ENCODE measurements at places on chromosomes 12 and 14.

DNA sequence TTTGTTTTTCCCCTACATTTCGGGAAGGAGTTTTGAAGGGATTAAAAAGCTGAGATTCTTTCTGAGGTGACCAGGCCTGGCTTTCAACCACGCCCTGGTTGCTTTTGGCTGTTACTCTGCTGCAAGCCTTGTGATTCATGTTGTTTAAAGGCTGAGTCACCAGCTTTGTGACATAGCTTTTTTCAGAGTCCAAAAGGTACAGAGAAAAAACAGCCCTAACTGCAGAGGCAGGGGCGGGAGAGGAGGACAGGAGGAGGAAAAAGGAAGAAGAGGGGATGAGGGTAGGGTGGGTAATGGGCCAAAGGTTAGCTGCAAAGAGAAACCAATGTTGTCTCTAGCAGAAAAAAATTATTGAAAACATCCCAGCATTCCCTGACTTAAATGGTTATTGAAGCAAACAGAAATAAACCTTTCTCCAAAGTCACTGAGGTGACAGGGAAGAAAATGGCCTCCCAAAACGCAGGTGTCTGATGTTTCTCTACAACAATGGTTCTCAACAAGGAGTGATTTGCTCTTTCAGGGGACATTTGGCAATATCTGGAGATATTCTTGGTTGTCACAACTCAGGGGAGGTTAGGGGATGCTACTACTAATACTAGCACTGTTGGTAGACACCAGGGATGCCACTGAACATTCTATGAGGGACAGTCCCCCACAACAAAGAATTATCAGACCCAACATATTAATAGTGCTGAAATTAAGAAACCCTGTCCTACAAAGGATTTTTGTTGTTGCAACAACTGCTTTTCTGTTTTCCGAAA is 2.1 kb upstream of the UBC start:
- no peak for DNase-seq

DNA sequence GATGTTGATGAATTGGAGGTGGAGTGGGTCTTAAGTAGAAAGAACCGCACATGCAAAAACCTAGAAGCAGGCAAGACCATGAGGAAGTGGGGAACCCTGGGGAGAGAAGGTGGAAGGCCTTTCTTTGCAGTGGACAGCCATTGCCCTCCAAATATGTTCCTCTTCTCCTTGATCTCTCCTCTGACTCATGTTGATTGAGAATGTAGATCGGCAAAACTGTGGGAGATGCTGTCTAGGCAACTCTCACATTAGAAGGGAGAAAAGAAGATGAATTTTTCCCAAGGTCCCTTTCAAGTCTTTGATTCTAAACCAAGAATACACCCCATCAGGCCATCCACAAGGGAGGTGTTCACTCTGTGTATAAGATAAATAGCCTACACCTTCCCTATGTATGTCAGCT is 257.5 kb downstream of the MSRB3 start:
- no peak for DNase-seq

GRCh38 chr12:5984873-5985272 is 39.8 kb upstream of the ANO2 start:
- no peak for DNase-seq

GRCh38 chr14:102665621-102666020 is 73.2 kb downstream of the RCOR1 start:
- no peak for DNase-seq

- no peak for DNase-seq
Measured at GRCh38 chr14:81632157-81632556, 98.5 kb upstream of the SEL1L start.

GRCh38 chr14:55427439-55427838 is 13.0 kb downstream of the TBPL2 start:
- DNase-seq, result no peak

- no peak for DNase-seq
Measured at GRCh38 chr14:88029500-88029899, 24.6 kb downstream of the GPR65 start.

GRCh38 chr12:108806346-108806745 is 51.0 kb downstream of the SSH1 start:
- DNase-seq, result no peak

DNA sequence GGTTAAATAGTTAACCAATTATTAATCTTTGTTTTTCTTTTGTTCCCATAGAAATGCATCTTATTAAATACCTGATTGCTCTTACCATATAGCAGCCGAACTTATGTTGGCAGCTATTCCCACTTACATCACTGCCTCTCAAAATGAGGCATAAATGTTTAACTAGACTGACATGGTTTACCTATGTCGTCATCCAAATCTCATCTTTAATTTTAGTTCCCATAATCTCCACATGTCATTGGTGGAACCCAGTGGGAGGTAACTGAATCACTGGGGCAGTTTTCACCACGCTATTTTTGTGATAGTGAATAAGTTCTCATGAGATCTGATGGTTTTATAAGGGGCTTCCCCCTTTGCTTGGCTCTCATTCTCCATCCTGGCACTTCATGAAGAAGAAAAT is 499.2 kb upstream of the ATP2B1 start:
- no peak for DNase-seq

GRCh38 chr14:104044016-104044415 is 41.5 kb upstream of the ASPG start:
- no peak for DNase-seq

DNA sequence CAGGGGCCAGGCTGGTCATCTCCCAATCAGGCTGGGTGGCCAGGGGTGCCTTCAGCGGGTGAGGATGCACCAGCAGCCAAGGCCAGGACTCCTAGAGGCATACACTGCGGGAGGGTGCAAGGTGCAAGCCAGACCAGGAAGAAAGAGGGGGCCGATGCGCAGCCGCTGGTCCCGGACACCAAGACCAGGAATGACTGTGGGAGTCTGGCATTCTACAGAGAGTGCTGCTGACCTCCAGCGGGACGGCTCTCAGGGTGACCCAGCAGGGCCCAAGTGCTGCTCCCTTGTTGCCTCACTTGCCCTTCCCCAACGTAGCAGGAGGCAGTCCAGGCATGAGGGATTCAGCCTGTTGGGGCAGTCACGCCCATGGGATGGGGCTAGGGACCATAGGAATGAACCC is 35.8 kb downstream of the DEGS2 start:
- no peak for DNase-seq

GRCh38 chr12:122276242-122276641 is 9.9 kb upstream of the VPS33A start:
- no peak for DNase-seq

DNA sequence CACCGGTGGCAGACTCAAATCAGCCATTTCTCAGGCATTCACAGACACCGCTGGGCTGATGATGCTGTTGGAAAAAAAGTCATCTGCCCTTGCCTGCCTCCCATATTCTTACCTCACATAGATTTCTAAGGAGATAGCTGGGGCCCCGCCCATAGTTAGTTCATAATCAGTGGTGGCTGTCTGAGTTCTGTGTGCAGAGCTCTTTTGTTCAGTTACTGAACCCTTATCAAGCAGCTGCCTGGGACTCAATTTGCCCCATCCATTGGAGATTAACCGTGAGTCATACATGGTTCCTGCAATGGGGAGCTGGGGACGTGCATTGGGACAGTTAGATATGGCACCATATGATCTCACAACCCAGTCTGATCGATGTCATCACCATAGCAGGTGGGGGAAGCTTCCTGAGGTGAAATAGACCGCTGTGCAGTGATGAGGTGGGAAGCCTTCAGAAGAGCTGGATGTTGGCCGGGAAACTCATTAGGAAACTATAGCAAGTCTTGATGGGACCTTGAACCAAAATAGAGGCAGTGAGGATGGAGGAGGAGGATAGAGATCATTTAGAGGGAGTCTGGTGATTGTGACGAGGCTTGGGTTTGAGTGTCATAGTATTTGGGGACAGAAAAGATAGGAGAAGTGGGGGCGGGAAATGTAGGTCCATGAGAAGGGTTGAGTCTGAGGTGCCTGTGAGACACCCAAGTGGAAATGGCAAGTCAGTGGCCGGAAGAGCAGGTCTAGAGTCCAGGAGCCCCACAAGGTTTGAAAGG is 147.8 kb downstream of the GCH1 start:
- DNase-seq, result no peak

GRCh38 chr12:20044351-20044750 is 324.0 kb upstream of the PDE3A start:
- no peak for DNase-seq

DNA sequence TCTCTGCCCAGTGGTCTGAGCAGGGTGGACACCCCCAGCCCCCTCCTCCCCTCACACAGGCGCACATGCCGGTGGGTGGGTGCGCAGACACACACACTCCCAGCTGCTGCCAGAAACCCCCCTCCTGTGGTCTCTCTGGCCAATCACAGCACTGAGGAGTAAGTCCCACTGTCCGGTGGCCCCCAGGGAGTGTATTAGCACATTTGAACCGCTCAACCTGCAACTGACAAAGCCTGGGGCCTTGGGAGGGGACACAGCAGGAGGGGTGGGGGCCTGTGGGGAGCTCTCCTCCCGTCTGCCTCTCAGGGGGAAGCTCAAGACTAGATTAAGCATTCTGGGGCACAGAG is 11.7 kb downstream of the FIGNL2 start:
- no peak for DNase-seq

GRCh38 chr14:70652871-70653270 is 11.2 kb downstream of the TTC9 start:
- DNase-seq, result no peak

DNA sequence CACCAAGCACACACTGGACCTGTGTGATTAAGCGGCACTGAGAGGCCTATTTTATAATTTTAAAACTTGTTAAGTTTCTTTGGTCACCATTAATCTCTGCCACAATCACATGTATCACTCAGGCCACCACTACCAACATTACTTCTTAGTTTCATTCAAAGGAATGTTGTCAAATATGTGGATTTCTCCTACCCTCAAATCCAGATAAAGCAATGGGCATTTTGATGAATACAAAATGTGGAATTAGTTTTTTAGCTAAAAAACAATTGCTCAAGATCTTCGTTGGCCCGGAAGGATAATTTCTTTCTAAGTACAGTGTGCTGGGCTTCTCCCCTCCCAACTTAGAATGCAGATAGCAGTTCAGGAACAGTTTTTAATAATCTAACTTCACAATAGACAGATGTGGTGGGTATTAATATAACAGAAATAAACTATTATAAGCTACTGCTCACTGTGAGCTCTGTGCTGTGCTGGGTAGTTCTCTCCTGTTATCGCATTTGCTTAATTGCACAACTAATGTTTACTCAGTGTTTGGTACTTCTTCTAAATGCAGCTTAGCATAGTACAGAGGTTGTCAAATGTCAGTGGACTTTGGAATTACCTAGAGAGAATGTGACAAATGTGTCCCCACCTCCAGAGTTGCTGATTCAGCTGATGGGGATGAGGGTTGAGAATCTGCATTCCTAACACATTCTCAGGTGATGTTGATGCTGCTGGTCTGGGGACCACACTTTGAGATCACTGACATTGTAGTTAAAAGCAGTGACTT is 266.7 kb upstream of the AMIGO2 start:
- no peak for DNase-seq

DNA sequence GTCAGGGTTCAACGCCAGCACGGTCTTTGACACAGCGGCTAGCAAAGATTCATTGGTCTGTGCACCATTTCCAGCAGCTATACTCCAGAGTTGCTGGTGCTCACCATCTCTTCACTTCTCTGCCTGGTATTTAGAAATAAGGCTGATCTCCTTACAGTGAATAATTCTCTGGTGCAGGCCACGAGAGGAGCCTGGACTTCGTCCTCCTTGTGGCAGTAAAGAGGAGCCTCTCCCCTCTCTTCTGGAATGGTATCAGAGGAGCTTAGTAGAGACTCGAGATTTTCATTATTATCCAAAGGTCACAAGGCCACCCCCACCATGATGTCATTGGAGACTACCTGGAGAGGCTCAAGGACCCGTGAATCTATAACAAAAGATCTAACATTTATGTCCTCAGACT is 30.8 kb upstream of the BCL2L14 start:
- DNase-seq, result no peak

- no peak for DNase-seq
Measured at GRCh38 chr14:96754845-96755184, 42.4 kb upstream of the VRK1 start.

- DNase-seq, result no peak
Measured at GRCh38 chr12:6771509-6772330, 600 bp upstream of the LAG3 start.

DNA sequence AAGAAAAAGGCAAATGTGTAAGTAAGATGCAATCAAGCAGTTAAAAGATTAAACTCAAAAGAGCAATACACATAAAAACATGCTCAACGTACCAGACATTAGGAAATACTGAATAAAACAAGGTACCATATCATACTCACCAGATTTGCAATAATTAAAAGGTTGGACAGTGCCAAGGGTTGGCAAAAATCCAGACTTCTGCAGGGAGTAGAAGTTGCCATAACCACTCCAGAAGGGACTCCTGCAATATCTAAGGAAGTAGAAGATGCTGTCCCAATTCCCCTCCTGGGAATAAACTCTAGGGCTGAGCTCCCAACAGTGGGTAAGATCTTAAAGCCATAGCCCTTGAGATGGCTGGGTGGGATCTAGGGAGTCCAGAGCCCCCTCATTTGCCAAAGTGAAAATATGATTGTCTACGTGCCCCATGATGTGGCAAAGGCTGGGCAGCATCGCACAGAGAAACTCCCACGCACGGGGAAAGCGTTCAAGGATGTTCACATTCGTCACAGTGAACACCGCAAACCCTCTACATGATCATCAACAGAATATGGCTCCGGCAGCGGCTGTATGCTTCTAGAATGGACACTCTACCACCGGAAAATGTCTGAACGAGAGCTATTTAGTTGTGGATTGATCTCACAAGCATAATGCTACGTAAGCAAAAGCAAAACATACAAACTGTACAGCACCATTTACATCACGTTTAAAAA is 12.3 kb downstream of the KCTD10 start:
- DNase-seq, result no peak

- no peak for DNase-seq
Measured at GRCh38 chr12:19085090-19085489, 44.4 kb upstream of the PLEKHA5 start.

DNA sequence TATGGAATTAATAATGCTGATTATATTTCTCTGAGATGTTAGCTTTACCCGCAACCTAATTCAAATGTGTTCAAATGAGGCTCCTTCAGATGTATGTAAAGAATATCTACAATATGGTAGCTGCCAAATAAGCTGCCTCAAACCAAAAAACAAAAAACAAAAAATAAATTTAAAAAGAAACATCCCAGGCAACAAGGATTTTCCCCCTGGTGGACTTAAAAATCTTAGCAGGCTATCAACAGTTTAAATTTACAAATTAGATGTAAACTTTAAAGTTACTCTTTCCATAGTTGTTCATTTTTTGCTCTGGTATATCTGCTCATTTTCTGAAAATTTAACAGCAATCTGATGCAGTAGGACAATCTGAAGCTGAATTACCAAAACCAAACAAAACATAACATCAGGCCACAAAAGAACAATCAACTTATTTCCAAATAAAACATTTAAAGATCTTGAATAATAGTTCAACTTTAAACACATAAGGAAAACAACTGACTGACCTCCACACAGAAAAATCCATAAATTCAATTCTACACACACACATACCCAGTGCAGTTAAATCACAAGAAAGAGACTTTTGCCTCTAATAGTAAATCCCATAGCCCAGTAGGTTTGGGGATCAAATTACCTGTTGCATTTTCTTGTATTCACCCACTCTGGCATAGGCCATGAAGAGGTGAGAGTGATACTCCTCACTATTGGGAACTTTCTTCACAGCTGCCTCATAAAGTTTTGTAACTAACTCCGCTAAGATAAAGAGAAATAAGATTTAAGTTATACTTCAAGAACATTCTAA is 21.3 kb downstream of the NAA25 start:
- no peak for DNase-seq
